CD4-positive, alpha-beta T cell treated with Interferon alpha-2 for 1 hour (primary cell): ENCODE measurements at places on chromosomes 7 and 10.

GRCh38 chr7:75531359-75531821 is 39.3 kb downstream of the SPDYE5 start:
- no peak for DNase-seq

DNA sequence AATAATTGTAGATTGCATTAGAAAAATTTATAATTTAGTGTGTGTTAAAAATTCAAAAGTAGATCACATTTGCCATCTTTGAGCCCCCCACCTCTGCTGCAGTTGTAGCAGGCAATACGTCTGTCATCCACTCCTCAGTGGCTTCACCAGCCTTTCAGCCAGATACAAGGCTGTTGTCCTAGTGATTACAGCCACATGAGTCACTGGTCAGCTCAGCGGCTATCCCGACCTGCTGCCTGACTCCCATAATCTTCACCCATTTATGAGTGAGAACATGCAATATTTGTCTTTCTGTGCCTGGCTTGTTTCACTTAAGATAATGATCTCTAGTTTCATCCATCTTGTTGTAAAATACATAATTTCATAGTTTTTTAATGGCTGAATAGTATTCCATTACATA is 9.2 kb downstream of the OR2A5 start:
- DNase-seq = no peak

GRCh38 chr10:111131168-111131799 is 54.5 kb downstream of the ADRA2A start:
- DNase-seq = no peak

DNA sequence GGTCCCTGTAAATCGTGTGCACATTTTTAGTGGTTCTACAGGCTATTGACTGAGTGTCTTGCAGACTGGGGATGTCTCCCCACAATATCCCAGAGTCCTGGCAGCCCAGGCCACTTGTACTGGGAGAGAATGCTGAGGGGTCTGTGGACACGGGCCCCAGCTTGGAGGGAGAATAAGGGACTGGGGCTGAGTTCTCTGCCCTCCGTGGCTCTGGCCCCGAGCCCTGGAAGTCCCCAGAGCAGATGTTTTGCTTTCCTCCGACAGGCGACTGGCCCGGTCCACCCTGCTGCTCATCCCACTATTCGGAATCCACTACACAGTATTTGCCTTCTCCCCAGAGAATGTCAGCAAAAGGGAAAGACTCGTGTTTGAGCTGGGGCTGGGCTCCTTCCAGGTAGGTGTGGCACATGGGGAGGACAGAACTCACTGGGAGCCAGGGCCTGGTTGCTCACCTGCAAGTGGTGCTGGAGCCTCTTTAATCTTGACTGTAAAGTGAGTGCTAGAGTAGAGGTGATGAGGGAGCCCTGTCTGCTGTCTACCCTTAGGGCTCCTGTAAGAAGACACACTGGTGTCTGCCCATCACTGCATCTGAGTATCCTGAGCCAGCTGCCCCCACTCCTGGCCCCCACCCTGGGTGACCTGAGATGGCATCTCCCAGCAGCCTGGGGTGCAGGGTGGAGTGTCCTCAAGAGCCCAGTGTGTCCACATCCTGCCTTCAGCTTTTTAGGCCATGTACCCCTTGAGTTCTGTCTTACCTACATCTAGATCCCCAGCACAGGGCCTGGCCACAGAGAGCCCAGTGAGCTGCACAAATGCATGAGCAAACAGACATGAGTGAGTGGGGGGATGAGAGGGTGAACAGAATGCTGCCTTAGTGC is 51.1 kb downstream of the ADCYAP1R1 start:
- DNase-seq = no peak

DNA sequence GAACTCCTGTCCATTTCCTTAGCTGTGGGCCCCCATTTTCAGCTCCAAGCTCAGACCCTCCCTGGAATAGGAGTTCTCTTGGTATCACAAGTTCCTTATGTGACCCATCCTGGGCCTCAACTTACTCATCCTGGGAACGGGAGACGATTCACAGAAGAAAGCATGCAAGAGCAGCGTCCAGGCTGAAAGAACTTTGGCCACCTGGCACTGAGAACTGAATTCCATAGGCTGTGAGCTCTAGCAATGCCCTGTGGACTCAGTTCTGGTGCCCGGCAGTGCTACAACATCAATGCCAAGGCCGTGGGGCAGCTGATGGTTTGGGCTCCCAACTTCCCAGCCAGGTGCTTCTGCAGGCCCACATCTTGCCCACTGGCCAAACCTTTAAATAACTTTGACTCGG is 3.9 kb upstream of the CUEDC2 start:
- DNase-seq = no peak

DNA sequence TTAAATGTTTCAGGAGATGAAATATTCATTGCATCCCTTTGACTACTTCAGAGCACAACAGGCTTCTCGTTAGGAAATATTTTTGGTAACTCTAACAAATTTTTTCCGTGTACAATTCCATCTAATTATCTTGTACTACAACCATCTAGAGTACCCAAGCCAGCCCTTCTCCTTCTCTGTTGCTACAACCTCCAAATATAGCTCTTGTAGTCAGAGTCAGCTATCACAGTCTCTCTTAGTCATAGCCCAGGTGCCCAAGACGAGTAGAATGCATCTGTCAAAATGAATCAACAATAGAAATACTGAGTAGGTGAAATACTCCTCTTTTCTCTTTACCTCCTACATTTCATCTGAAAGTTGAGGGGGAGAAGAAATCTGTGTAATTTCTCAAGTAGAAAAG is 74.0 kb downstream of the INHBA start:
- no peak for DNase-seq

GRCh38 chr10:62261666-62262065 is 7.0 kb downstream of the RTKN2 start:
- DNase-seq = no peak

DNA sequence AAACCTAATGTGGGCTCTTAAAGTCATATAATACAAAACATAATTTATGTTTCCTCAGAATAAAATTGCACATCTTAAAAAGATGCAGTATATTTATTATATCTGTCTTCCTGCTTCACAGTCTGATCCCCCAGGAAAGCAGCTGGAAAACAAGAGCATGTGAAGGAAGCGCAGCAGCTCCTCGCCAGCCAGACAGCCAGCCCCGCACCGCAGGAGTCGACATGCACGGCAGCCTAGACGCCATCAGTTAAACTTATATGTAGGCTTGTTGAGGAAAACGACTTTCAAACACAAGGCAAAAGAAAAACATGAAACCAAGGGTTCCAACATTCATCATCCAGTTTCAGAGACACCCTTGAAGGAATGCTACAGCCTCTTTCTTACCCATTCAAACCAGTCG is 59.0 kb downstream of the PAXIP1 start:
- DNase-seq = no peak

- DNase-seq = peak; percentile 18
Measured at GRCh38 chr7:101884671-101885596, 67.5 kb downstream of the CUX1 start.

DNA sequence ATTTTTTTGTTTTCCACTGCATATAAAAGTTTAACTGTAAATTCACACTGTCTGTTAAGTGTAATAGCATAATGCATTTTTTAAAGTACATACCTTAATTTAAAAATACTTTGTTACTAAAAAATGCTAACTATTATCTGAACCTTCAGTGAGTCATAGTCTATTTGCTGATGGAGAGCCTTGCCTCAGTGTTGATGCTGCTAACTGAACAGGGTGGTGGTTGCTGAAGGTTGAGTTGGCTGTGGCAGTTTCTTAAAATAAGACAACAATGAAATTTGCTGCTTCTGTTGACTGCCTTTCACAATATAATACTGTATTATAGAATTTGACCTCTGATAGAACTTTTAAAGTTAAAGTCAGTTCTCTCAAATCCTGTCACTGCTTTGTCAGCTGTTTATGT is 72.3 kb upstream of the GATAD1 start:
- no peak for DNase-seq

DNA sequence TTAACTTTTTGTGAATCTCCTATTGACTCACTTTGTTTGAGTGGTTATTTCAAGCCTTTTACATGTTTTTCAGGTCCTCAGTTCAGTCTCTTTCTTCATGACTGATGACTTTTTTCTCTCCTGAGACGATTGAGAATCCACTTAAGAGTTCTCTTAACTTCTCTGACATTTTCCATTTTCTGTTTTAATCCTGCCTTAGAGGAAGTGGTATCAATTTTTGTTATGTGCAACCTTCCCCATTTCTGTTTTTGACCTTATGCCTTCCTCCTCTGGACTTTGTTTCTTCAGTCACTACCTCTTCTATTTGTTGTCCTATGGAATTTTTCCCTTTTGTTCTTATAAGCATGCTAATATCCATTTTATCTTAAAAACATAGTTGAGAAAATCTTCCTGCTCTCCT is 2.4 kb downstream of the PSMC2 start:
- DNase-seq = no peak

DNA sequence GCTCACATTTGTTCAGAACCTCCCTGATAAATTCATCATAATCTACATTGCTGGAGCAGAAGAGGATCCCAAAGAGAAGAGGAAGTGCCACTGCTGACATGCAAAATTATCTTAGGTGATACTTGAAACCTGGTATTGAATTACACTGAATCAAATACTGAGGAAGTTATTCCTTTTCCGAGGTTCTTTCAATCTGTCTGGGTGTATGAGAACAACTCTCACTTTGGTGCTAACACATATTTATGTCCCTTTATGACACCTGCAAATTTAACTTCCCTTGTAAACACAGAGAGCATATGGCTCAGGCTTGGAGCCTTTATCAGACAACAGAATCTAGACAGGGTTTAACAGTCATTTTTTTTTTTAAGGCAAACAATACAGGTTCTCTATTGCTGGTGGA is 131.4 kb downstream of the SRPK2 start:
- DNase-seq = no peak

GRCh38 chr7:128903621-128904361 is 6.7 kb downstream of the KCP start:
- DNase-seq = no peak

DNA sequence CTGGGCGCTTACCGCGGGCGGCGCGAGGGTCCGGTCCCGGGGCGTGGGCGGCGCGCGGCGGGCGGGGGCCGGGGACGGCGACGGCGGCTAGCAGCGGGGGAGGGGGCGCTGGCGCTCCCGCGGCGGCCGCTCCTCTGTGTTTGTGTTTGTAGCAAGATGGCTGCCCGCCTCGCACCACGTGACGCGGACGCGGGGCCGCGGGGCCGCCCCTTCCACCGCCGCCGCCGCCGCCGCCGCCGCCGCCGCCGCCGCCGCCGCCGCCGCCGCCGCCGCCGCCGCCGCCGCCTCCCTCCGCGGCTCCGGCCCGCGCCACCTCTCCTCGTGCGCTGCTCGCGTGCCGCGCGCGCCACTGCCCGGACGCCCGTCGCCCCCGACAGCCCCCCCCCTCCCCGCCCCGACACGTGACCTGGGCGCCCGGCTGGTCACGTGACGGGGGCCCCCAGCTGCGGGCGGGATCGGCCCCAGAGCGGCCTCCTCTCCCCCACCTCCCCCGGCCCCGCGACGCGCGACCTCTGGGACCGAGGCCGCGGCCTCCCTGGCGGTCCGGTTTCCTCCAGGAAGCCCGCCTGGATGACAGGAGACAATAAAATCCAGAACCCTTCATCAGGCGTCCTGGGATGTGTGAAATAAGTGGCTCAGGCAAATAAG is at the start of gene GIGYF1:
Gene GIGYF1 (minus strand): TSS at position 153 of the 648 bp plus-strand sequence. CDS start 6,012 bp downstream, outside the sequence.
- DNase-seq = peak; percentile 79

GRCh38 chr7:55245271-55245723 is 119.8 kb upstream of the LANCL2 start:
- no peak for DNase-seq

GRCh38 chr10:86711513-86712316 is 43.4 kb downstream of the LDB3 start:
- peak; percentile 56 for DNase-seq

DNA sequence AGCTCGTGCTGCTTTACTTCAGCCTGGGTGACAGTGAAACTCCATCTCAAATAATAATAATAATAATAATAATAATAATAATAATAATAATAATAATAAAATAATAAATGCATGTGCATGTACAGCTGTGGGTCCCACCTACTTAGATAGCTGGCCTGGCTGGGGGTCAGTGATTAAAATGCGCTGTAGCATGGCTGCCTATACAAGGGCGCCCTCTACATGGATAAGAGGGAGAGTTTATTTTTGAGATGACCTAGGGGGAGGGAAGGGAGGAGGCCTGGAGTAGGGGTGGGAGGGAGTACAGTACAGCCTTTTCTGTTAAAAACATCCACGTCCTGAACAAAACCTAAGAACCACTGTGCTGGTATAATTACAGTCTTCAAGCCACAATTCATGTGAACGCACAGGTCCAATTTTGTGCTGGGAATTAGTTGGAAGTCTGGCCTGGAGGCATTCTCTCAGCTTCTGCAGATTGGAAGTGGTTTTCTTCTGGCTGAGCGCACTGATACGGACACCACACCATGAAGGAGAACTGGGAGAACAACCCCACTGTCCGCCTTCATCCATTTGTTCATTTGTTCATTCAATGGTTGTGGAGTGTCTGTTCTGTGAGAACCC is 146.5 kb downstream of the TMEM178B start:
- no peak for DNase-seq

GRCh38 chr10:79084012-79084971 is 15.5 kb downstream of the ZMIZ1 start:
- DNase-seq = peak; percentile 49

- DNase-seq = peak; percentile 63
Measured at GRCh38 chr7:143385891-143386781, 5.0 kb downstream of the ZYX start.
